ENCODE measurements at places on chromosomes 1 and 21.

GRCh38 chr1:20112279-20113000 lies 6.9 kb downstream of the PLA2G2D start:
- DNase-seq, result no peak

GRCh38 chr1:57353654-57354053 lies 70.2 kb downstream of the DAB1 start:
- DNase-seq, result no peak

- no peak for DNase-seq
Measured at GRCh38 chr21:14888202-14888601, 176.6 kb downstream of the NRIP1 start.

DNA sequence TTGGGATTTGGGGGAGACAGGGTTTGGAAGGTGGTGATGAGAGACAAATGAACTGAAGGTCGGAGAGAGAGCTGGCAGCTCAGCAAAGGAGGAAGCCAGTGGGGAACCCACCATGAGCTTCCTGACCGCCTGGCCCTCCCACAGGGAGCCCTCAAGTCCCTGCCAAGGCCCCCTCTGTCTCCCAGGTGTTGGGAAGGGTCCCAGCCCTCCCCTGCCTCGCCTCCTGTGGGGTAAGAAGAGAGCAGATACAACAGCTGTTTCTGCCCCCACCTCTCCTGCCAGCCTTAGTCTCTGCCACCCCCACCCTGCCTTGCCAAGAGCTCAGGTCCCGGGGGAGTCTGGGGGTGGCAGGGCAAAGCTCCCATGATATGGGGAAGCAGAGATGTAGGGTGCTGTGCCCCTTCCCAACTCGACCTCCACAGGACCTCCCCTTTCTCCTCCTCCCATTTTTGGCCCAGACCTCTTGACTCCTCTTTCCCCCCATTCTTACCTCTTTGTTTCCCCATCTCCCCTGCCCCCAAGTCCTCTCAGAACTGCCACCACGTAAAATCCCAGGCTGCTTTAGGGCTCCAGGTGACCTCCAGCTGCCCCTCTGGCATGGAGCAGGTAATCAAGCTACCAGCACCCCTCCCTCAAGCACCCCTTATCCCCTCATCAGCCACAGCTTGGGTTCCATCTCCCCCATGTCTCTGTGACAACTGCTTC lies 556 bp downstream of the S100A1 start:
- DNase-seq, result no peak

GRCh38 chr1:24150234-24151174 lies 7.6 kb upstream of the IL22RA1 start:
- peak; percentile 82 for DNase-seq

DNA sequence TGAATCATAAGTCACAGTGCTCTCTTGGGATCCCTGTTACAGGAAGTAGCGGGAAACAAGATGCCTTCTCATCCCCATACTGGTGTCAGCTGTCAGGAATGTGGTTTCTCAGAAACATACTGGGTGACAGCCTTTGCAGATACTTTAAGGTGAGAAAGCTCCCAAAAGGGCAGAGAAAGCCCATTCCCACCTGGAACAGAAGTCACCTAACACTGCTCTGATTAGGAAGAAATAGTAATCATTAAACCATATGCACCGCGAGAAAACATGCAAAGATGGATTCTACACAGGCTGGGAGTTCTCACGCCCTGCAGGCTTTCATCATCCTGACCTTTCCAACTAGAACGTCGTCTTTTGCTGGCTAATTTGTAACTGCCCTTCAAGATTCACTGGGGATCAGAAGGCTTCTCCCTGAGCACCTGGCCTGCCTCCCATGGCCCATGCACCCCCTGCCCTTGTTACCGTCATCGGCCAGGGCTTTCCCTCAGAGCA lies 46.2 kb upstream of the SLC44A3 start:
- no peak for DNase-seq

- no peak for DNase-seq
Measured at GRCh38 chr1:59565611-59566410, 248.9 kb upstream of the HOOK1 start.

GRCh38 chr1:93775224-93775623 lies 93.6 kb upstream of the BCAR3 start:
- no peak for DNase-seq

- DNase-seq, result no peak
Measured at GRCh38 chr1:58749646-58750045, 34.2 kb downstream of the JUN start.

GRCh38 chr21:38486221-38486620 lies 12.1 kb downstream of the ERG start:
- DNase-seq, result no peak

- DNase-seq, result no peak
Measured at GRCh38 chr1:198330982-198331615, 174.3 kb downstream of the NEK7 start.

DNA sequence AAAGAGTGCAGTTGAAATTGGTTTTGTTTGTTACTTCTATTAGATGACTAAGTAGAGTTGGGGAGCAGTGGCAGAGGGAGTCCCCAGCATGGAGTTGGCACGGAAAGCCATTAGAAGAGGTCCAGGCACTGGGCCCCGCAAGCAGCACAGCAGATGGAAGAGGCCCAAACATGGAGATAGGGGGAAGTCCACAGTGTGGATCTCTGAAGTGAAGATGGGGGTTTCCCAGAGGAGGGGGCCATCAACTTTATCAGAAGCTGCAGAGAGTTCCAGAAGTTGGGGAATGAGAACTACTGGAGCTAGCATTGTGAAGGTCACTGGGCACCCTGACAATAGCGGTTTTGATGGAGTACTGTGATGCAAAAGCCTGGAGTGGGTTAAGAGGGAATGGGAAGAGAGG lies 30.6 kb downstream of the PAFAH2 start:
- no peak for DNase-seq

GRCh38 chr21:20652846-20653245 lies 345.4 kb upstream of the NCAM2 start:
- DNase-seq, result no peak

GRCh38 chr1:167645140-167645541 lies 15.1 kb downstream of the RCSD1 start:
- DNase-seq, result no peak

- DNase-seq, result no peak
Measured at GRCh38 chr1:232793944-232794343, 11.3 kb upstream of the MAP10 start.
